SW 1271 (cell line): ENCODE measurements at places on chromosomes 13 and 19.

GRCh38 chr19:19356901-19357566 lies 36.4 kb downstream of the MAU2 start:
- no peak for DNase-seq

DNA sequence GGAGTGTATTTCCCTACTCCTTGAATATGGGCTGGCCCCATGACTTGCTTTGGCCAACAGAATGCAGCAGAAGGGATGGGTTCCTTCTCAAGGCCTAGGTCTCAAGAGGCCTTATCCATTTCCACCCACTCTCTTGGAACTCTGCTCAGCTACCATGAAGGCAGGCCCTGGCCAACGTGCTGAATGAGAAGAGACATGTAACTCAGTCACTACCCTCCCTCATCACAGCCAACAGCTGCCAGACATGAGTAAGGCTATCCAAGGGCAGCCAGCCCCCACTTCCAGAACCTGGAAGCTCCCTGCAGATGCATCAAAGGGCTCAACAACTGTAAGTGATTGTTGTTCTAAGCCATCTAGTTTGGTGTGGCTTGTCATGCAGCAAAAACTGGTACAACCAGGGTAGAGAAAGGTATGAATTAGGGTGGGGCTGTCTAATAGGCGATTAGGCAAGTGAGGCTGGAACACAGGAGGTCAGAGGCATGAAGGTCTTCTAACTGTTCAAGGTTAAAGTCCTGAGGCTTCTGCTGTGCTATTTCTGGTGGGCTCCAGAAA lies 1.4 kb upstream of the RASL11A start:
- DNase-seq = no peak

- DNase-seq = no peak
Observed at GRCh38 chr13:100987948-100988347, 313.4 kb upstream of the TMTC4 start.

GRCh38 chr19:4580961-4581665 lies 21.6 kb upstream of the SEMA6B start:
- no peak for DNase-seq

GRCh38 chr19:1304197-1304924 lies 18.7 kb downstream of the EFNA2 start:
- no peak for DNase-seq

- no peak for DNase-seq
Observed at GRCh38 chr19:22422211-22422610, at the start of gene ZNF98. Gene ZNF98, minus strand, starts transcription at chr19:22422346. Its CDS starts 122 bp downstream, at chr19:22422224.

- DNase-seq = no peak
Observed at GRCh38 chr13:110923086-110923485, 8.2 kb upstream of the ANKRD10 start.

DNA sequence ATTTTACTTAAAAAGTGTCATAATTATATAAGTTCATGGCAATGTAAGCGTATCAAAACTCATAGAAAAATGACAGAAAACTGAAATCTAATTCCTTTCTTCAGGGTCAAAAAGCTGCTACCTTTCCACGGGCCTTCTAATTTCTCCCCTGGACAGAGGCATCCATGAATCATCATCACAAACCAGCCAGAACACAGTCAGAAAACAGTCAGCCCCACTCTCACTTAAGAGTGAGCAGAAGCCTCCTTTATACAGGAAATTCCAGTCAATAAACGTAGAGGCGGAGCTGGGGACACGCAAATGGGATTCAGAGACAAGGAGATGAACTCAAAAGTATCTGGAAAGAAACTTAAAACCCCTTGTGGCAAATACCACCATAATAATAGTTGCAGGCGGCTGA lies 54.2 kb upstream of the ABCC4 start:
- DNase-seq = no peak

GRCh38 chr13:113729187-113730019 lies 29.6 kb upstream of the TMEM255B start:
- DNase-seq = no peak

GRCh38 chr19:10416083-10416379 lies 4.3 kb upstream of the PDE4A start:
- DNase-seq = no peak

DNA sequence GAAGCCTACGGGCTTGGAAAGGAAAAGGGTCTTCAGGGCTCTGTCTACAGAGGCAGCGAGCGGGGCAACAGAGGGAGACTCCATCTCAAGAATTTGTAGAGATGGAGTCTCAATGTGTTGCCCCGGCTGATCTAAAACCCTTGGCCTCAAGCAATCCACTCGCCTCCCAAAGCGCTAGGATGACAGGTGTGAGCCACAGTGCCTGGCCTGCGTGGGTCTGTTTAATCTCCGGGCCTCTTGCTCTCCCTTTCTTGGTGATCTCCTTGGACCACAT lies 8.1 kb downstream of the RPS9 start:
- DNase-seq = no peak

GRCh38 chr13:57716295-57716694 lies 84.8 kb downstream of the PCDH17 start:
- DNase-seq = no peak

DNA sequence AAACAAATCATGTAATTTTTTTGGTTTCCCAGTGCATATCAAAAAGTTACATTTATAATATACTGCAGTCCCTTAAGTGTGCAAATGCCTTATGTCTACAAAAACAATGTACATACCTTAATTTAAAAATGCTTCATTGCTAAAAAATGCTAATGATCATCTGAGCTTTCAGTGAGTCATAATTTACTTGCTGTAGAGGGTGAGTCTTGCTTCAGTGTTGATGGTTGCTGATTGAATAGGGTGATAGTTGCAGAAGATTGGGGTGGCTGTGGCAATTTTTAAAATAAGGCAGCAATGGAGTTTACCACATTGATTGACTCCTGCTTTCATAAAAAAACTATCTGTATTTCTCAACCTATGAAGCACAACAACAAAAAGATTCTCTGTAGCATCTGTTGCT lies 613.9 kb downstream of the TBC1D4 start:
- DNase-seq = no peak

GRCh38 chr13:99214232-99214631 lies 13.6 kb downstream of the UBAC2 start:
- DNase-seq = no peak

GRCh38 chr13:28313579-28313978 lies 175.2 kb downstream of the PAN3 start:
- no peak for DNase-seq

DNA sequence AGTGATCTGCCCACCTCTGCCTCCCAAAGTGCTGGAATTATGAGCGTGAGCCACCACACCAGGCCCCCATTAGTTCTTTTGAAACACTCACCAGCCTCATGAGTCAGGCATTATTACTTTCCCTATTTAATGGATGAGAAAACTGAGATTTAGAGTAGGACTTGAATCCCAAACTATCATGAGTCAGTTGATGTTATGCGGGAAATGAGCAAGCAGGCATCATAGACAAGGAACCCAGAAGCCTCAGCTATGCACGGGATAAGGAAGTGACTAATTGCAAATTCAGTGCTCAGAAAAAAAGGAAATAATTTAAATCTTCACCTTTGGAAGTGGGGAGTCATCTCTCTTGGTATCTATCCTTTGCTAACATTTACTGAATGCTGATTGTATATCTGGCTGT lies 217.5 kb downstream of the ABCC4 start:
- DNase-seq = peak; percentile 58

DNA sequence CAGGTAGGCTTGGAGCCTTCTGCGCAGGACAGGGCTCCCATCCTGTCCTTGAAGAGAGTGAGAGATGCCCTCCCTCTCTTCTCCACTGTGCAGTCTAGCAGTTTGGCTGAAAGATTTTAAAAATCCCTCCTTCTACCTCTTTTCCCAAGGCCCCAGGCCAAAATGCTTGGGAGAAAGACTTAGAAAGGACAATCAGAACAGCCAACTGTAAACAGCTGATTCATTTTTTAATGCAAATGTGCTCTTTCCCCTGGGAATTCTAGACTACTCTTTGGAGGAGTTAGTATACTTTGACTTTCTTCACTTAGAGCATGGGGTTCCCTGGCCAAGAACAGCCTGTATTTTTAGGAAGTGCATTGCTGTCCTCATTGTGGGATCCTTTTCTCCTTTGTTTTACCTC lies 398.9 kb downstream of the GPC6 start:
- no peak for DNase-seq

- no peak for DNase-seq
Observed at GRCh38 chr13:81779876-81780275, 1439.0 kb upstream of the SPRY2 start.

GRCh38 chr13:22812793-22813192 lies 368.0 kb upstream of the SGCG start:
- no peak for DNase-seq

GRCh38 chr13:107458269-107458668 lies 757.1 kb downstream of the LIG4 start:
- DNase-seq = no peak

GRCh38 chr13:52158629-52159158 lies 703 bp downstream of the NEK3 start:
- DNase-seq = no peak

GRCh38 chr19:36103842-36104552 lies 6.9 kb upstream of the OVOL3 start:
- no peak for DNase-seq

DNA sequence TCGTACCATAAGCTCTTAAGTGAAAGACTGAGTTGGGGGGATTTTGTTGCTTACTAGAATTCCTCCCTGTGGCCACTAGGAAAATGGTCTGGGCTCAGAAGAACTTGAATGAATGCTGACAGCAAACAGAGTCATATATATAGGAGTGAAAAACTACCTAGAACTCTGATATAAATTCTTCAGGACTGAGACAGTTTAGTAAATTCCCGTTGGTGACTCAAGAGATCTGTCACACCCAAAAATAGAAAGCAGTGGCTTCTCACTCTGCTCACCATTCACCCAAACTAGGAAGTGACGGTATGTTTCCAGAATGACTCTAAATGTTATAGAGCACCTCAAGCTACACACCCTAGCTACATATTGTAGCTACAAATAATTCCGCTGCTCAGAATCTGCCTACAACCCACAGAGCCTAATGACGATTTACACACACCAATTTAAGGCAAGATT lies 116.2 kb downstream of the TBC1D4 start:
- DNase-seq = peak; percentile 37

- DNase-seq = no peak
Observed at GRCh38 chr13:48232420-48233045, 473 bp upstream of the ITM2B start.

DNA sequence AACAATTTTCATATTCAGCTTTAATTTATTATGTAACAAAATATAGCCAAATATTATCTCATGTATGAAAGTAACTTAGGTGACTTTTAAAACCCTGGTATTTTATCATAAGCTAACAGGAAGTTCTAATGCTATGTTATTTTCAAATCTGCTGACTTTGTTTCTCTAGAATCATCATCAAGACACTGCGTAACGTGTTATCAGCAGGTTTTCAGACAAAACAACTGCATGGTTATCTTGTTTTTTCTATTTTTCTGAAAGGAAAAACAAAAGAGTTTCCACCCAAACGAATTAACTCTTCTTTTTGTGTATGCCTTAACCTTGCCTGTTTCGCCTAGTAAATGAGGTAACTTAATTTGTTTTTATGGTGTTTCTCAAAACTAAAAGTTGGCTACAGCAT lies 156.3 kb downstream of the TBC1D4 start:
- no peak for DNase-seq

DNA sequence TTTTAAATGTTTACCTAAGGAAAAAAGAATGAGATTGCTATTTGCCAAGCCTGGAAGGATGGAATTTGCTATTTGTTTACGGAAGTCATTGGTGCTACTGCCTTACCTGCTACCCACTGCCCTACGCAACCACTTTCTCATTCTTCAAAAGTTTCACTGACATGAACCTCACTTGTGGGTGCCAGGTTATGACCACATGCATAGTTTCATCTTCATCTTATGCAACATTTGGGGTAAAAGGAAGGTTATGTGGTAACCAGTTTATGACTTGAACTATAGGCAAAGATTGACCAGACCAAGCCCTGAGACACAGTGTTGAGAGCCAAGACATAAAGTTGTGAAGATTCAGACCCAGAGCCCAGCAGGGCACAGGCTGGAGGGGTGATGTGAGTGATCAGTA lies 142.5 kb downstream of the LACC1 start:
- no peak for DNase-seq

DNA sequence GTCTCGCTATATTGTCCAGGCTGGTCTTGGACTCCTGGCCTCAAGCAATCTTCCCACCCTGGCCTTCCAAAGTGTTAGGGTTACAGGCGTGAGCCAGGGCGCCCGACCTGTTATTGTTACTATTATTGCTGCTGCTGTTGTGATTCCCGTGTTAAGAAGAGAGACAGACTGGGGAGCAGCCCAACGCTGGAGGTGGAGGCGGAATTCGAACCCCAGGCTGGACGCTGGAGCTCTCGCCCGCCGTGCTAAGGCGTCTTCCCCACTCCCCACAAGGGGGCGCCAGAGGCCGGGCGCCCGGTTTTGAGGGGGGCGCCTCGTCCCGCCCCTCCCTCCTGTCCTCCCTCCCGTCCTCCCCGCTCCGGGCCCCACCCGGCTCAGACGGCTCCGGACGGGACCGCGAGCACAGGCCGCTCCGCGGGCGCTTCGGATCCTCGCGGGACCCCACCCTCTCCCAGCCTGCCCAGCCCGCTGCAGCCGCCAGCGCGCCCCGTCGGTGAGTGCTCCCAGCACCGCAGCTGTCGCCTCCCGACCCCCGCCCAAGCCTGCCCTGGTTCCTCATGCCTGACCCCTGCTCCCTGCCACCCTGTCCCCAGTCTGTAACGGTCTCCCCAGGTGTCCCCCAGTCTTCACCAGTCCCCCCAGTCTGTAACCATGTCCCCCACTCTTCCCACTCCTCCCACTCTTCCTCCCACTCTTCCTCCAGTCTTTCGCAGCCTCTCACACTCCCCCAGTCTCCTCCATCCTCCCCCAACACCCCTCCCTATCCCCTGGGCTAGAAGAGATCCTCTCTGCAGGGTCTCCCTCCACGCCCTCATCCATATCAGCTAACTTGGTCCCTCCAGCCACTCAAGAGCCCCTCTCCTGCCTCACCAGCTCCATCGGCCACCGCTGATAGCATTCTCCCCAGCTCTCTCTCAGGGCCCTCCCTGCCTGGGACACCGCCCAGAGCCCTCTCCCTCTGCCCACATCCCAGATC lies at the start of gene EHD2:
Gene EHD2, plus strand, starts transcription at position 377 of the 976 bp plus-strand sequence. CDS start 3,191 bp downstream, outside the sequence.
- no peak for DNase-seq

DNA sequence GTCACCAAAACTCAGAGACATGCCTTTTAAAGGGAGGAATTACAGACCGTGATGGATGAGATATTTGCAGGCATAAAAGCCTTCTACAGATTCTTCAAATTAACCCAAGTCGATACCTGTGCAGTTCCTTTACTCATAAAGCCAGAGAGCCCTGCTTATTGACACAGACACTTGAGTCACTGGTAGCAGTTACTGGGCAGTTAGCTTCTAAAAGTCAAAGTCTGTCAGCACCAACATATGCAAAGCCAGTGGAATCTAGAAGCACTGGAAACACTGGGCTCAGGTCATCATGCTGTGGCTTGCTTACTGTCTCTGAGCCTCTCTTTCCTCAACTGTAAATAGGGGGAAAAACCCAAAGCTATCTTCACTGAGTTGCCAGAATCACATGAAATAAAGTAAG lies 25.7 kb upstream of the LRCH1 start:
- DNase-seq = no peak

GRCh38 chr13:42745655-42746054 lies 35.7 kb upstream of the FAM216B start:
- no peak for DNase-seq

GRCh38 chr13:79779761-79780160 lies 298.8 kb downstream of the NDFIP2 start:
- no peak for DNase-seq

DNA sequence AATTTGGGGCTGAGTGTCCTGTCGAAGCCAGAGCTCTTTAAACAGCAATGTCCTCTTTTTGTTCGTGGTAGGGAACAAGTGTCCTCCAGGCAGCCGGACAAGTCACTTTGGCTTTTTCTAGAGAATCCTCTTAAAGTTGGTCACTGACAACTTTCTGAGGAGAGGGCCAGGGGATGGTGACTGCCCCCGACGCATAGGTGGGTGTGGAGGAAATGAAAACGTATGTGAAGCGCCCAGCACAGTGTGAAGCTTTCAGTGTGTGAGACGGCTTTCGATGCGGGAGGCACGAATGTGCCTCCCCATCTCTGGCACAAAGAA lies 45.8 kb upstream of the ZNF536 start:
- no peak for DNase-seq
